Colonic mucosa (tissue), 4 donors: ENCODE measurements at places on chromosomes 16 and 17.

DNA sequence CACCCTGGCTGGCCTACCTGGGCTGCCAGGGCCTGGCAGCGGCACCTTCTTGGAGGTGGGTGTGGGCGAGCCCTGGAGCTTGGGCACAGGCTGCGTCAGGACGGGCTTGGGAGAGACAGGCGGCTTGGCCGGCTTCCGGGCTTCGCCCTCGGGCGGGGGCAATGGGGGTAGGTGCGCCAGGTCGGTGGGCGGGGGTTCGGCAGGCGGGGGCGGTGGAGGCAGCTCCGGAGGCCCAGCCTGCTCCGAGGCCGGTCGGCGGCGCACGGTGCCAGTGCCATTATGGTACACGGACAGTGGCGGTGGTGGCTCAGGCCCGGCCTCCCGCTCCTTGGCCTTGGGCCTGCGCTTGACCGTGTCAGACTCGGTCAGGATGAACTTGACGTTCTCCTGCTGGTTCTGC, 16.8 kb downstream of the CASKIN1 start:
- H3K4me1 ChIP-seq, result no peaks in the 10 kb centered on the region
- no peak for DNase-seq
- no peaks in the 10 kb centered on the region for H3K27me3 ChIP-seq

- H3K27ac ChIP-seq, result no peak overlapping the region
- peaks cover 20% of the 10 kb centered on the region for H3K36me3 ChIP-seq
- no peaks in the 10 kb centered on the region for H3K27me3 ChIP-seq
- no peak for DNase-seq
- H3K4me1 ChIP-seq, result no peaks in the 10 kb centered on the region
Observed at GRCh38 chr16:2598723-2599122, 60.9 kb downstream of the PDPK1 start.

DNA sequence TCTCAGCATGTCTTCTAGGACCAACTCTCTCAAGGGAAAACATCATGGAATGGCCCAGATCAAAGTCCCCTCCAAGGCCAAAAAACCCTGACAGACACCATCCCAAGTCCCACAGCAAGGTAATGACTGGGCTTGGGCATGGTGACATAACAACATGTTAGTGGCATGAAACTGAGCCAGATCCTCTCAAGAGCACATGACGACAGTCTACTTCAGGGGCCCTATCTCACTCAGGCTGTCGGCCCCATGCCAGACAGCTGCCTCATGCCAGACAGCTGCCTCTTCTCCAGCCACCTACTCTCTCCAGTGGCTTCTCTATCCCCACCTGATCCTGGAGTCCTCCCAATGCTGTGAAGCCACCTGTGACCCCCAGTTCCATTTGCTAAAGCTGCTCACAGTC, 18.4 kb downstream of the HSD11B2 start:
- H3K36me3 ChIP-seq, result no peaks in the 10 kb centered on the region
- H3K4me1 ChIP-seq, result peaks cover 52% of the 10 kb centered on the region
- H3K27ac ChIP-seq, result peak overlapping the region; percentile 73
- H3K4me3 ChIP-seq, result no peak overlapping the region

DNA sequence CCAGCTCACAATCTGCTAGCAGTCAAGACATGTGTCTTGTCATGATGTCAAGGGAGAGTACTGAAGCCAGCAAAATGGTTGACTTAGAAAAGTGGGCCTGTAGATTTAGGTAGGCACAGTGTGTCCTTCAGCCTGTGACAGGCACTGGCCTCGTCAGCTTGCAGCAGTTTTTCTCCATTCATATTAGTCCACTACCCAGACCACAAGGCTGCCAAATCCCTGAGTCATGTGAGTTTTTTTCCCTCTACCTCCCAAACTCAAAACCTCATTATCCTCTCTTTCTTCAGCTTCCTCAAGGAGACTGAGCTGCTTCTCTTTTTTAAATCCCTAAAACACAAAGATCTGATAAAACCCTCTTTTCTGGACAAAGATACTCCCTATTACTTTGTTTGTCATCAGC, 102.6 kb upstream of the HS3ST3A1 start:
- H3K27me3 ChIP-seq, result no peaks in the 10 kb centered on the region
- H3K36me3 ChIP-seq, result no peaks in the 10 kb centered on the region
- no peaks in the 10 kb centered on the region for H3K4me1 ChIP-seq
- H3K27ac ChIP-seq, result no peak overlapping the region
- no peak overlapping the region for H3K4me3 ChIP-seq
- no peak for DNase-seq

GRCh38 chr16:81283044-81283443, 31.7 kb upstream of the GAN start:
- H3K36me3 ChIP-seq, result no peaks in the 10 kb centered on the region
- no peak overlapping the region for H3K27ac ChIP-seq
- DNase-seq, result no peak

- H3K4me1 ChIP-seq, result no peaks in the 10 kb centered on the region
- H3K27ac ChIP-seq, result no peak overlapping the region
- H3K36me3 ChIP-seq, result no peaks in the 10 kb centered on the region
- no peaks in the 10 kb centered on the region for H3K27me3 ChIP-seq
Observed at GRCh38 chr16:25063865-25064264, 47.7 kb upstream of the LCMT1 start.

- H3K27ac ChIP-seq, result peak overlapping the region; percentile 64
- H3K27me3 ChIP-seq, result no peaks in the 10 kb centered on the region
- H3K4me3 ChIP-seq, result no peak overlapping the region
- DNase-seq, result no peak
Observed at GRCh38 chr16:73053364-73054124, 5.6 kb upstream of the ZFHX3 start.

DNA sequence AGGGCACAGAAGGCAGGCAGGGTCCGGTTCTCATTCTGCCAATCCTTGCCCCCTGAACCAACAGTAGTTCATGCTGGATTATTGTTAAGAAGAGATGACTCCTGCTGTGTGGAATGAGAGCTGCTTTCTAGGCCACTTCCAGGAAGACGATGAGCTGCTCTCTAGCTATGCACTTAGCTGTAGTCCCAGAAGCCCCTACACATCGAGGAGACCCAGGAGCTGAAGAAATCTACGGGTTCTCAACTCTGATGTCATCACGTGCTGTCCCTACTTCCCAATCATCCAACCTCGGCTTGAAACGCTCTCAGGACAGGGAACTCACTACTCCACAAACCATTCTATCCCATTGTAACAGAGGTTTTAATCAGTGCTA, 29.0 kb upstream of the EMP2 start:
- H3K4me1 ChIP-seq, result no peaks in the 10 kb centered on the region
- H3K36me3 ChIP-seq, result no peaks in the 10 kb centered on the region
- DNase-seq, result no peak
- H3K4me3 ChIP-seq, result no peak overlapping the region
- no peaks in the 10 kb centered on the region for H3K27me3 ChIP-seq
- no peak overlapping the region for H3K27ac ChIP-seq

- H3K36me3 ChIP-seq, result no peaks in the 10 kb centered on the region
- no peaks in the 10 kb centered on the region for H3K4me1 ChIP-seq
- no peak overlapping the region for H3K4me3 ChIP-seq
Observed at GRCh38 chr16:13083681-13084080, 182.3 kb downstream of the SHISA9 start.

- no peak overlapping the region for H3K27ac ChIP-seq
- no peak overlapping the region for H3K4me3 ChIP-seq
- no peaks in the 10 kb centered on the region for H3K36me3 ChIP-seq
- DNase-seq, result no peak
- H3K27me3 ChIP-seq, result no peaks in the 10 kb centered on the region
- H3K4me1 ChIP-seq, result no peaks in the 10 kb centered on the region
Observed at GRCh38 chr17:67696347-67696746, 21.4 kb upstream of the NOL11 start.

DNA sequence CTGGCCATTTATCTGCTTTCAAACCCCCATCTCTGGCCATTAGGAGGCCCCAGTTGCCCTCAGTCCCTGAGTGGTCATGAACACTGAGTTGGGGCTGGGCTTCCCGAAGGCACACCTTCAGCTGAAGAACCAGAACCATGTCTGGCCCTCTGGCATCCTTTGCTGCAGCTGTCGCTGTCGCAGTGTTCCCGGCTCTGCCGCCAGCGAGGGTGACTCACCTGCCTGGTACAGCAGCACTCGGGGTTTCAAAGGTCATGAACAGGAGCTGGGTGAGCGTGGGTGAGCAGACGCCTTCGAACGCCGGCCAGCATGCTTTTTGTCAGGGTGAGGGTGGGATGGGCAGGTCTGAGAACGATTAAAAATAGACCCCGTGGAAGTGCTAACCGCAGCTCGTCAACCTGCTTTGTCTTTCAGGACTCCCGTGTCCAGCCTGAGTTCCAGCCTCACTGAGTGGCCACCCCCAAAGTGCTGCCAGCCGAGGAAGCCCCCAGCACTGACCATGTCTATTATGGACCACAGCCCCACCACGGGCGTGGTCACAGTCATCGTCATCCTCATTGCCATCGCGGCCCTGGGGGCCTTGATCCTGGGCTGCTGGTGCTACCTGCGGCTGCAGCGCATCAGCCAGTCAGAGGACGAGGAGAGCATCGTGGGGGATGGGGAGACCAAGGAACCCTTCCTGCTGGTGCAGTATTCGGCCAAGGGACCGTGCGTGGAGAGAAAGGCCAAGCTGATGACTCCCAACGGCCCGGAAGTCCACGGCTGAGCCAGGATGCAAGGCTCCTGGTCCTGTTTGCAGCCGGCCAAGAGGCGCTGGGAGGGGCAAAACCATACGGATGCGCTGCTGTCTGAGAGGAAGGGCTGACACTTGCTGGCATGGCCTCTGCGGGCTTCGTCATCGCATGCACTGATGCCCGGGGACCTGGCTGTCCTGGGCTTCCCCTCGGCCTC, 7.6 kb downstream of the SNN start:
- peaks cover 16% of the 10 kb centered on the region for H3K36me3 ChIP-seq
- no peak overlapping the region for H3K4me3 ChIP-seq
- no peak overlapping the region for H3K27ac ChIP-seq
- H3K4me1 ChIP-seq, result no peaks in the 10 kb centered on the region
- DNase-seq, result peak; percentile 77

DNA sequence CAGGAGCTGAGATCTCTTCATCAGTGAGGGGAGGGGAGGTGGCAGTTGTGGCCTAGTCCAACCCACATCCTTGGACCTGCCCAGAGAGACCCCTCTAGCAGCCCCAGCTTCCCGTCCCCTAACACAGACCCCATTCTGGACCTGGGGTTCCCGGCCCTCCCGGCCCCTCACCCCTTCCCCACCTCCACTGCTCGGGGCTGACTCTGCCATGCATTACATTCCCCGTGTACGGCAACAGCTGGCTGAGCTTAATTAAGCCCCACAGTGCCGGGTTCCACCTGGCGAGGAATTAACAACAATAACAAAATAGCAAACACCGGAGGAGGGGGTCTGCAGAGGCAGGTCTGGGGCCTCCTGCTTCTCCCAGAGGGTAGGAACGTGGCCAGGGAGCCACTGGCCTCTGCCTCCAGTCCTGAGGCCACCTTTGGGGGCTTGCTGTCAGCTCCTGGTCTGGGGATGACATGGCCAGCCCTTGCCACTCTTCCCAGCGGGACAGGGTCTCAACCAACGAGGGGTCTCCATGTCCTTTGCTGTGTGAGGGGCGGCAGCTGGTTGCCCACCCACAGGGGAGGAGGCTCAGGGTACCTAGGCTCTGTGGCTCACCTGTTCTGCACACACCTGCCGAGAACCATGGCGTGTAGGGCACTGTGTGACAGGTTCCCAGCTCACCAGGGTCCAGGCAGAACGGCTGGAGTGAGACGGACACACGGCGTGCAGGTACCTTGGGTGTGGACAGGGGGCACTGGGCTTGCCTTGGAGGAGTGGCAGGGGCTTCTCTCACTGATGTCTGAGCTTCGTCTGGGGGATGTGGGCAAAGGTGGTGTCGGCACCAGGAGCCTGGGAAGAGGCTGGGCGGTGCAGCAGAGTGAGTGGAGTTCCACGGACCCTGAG, 46.9 kb upstream of the CBFA2T3 start:
- DNase-seq, result no peak
- H3K4me3 ChIP-seq, result no peak overlapping the region
- H3K27ac ChIP-seq, result no peak overlapping the region
- no peaks in the 10 kb centered on the region for H3K27me3 ChIP-seq
- no peaks in the 10 kb centered on the region for H3K4me1 ChIP-seq
- H3K36me3 ChIP-seq, result no peaks in the 10 kb centered on the region

DNA sequence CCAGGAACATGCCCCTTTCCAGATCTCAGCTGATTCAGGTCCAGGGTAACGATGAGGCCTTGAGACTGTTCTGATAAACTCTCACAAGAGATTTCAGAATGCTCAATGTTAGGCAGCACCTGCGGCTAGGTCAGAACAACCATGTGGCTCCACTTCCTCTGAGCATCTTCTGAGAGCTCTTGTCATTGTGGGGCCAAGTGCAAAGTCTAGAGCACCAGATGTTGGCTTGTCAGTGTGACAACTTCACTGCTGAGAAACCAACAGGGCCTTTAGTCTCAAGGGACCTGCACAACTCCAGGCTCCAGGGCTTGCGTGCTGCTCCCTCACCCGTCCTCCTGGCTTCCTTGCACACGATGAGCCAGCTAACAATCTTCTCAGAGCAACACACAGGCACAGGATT, 29.0 kb downstream of the FCSK start:
- no peak for DNase-seq
- H3K4me3 ChIP-seq, result no peak overlapping the region
- no peak overlapping the region for H3K27ac ChIP-seq
- peaks cover 6% of the 10 kb centered on the region for H3K36me3 ChIP-seq
- H3K27me3 ChIP-seq, result no peaks in the 10 kb centered on the region

GRCh38 chr17:10806545-10807262, 2.8 kb upstream of the TMEM238L start:
- H3K36me3 ChIP-seq, result no peaks in the 10 kb centered on the region
- no peak overlapping the region for H3K27ac ChIP-seq
- H3K4me3 ChIP-seq, result no peak overlapping the region

DNA sequence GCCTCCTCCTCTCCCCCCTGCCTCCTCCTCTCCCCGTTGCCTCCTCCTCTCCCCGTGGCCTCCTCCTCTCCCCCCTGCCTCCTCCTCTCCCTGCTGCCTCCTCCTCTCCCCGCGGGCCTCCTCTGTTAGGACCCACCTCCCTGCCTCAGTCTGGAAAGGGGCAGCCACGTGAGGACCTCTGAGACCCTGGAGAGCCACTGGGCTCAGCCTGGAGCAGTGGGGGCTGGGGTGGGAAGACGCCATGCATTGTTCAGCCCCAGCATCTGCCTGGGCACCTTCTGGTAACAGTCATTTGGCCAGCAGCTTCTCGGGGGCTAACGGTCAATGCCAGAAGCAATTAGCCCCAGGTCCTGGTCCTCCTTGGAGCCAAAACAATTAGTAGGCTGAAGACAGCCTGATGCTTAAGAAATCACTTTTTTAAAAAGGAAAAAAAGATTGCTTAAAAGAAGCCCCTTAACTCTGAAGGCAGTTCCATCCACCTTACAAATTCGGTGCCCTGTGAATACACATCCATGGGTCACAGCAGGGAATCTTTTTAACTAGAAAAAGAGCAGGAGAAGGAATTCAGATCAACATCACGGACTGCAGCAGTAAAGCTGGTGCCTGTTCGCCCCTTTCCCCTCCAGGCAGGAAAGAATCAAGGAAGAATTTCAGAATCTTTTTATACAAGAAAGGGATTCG, 29.8 kb downstream of the NXN start:
- no peaks in the 10 kb centered on the region for H3K4me1 ChIP-seq
- DNase-seq, result no peak
- H3K27me3 ChIP-seq, result no peaks in the 10 kb centered on the region

GRCh38 chr17:40664582-40665333, at the start of gene KRT222:
Gene KRT222, minus strand, starts transcription at chr17:40665177. Its CDS starts 78 bp downstream, at chr17:40665099.
- H3K27me3 ChIP-seq, result peaks cover 4% of the 10 kb centered on the region
- no peaks in the 10 kb centered on the region for H3K4me1 ChIP-seq
- no peak for DNase-seq

GRCh38 chr16:67384778-67385510, 8.4 kb downstream of the TPPP3 start:
- H3K27me3 ChIP-seq, result no peaks in the 10 kb centered on the region
- no peak overlapping the region for H3K27ac ChIP-seq
- no peak for DNase-seq
- no peaks in the 10 kb centered on the region for H3K4me1 ChIP-seq
- no peaks in the 10 kb centered on the region for H3K36me3 ChIP-seq

GRCh38 chr17:60253048-60253447, 103.3 kb downstream of the CA4 start:
- H3K4me3 ChIP-seq, result no peak overlapping the region
- no peak for DNase-seq
- no peak overlapping the region for H3K27ac ChIP-seq
- no peaks in the 10 kb centered on the region for H3K27me3 ChIP-seq
- H3K36me3 ChIP-seq, result no peaks in the 10 kb centered on the region
